ENCODE measurements at places on chromosomes 6 and 20.
A peak's percentile ranks its signal among the peaks of the same experiment; 100 is the strongest.

DNA sequence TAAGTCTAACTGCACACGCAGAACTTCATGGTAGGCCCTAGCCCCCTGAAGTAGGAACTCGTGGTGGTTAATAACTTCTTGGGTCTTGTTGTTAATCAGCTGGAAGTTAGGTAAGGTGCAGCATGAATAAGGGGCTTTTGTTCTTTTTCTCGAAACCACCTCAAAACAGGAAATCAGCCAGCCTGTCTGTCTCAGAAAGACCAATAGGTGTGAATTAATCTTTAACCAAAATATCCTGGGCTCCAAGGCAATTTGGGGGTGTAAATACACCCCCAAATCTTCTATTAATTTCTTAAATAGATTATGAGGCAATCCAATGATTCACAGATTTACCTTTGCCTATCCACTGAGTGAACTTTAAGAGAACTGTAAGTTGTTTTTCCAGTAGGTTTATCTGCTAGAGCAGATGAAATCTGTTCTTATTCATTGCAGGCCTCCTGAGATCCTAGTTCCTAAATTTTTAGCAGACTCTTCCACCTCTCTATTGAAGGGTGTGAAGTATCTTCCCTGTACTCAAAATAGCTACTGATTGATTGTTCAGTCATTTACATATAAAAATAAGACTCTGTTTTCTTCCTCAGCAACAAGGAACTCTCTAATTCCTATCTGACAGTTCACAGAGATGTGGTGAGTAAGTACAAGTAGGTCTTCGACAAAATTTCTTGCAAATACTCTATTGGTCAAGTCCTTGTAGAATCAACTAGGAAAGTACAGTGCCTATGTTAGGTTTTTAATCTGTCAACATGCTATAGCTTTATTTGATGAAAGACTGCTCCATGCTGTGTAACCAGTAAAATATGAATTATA is 427.1 kb upstream of the NOX3 start:
- peak; percentile 28 for DNase-seq

DNA sequence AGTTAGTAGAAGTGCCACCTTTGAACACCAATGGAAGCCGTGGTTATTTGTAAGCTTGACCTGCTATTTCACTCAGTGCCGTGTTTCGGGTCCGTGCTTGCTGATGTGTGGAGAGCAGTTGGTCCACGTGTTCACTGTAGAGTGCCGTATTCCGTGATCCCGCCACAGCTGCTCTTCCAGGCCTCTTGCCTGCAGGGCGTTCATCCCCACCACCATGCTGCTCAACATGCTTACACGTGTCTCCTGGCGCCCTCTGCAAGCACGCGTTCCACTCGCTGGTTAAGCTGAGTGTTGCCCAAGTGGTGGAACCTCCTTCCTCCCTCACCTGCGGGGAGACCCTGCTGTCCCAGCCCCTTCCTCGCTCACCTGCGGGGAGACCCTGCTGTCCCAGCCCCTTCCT is 28.0 kb upstream of the DACT2 start:
- DNase-seq = no peak

- no peak for DNase-seq
These were observed 17.1 kb downstream of the TPBG start for GRCh38 chr6:82380566-82381185.

- no peak for DNase-seq
These were observed 4.2 kb downstream of the MAPRE1 start for GRCh38 chr20:32823737-32824588.

DNA sequence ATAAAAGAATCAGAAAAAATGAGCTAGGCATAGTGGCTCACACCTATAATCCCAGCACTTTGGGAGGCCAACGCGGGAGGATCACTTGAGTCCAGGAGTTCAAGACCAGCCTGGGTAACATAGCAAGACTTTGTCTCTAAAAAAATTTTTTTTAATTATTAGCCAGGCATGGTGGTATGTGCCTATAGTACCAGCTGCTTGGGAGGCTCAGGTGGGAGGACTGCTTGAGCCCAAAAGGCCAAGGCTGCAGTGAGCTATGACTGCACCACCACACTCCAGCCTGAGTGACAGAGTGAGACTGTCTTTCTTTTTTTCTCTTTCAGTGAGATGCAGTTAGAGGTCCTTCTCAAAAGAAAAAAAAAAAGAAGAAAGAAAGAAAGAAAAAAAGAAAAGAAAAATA is 8.5 kb upstream of the SNRPC start:
- no peak for DNase-seq

- DNase-seq = no peak
These were observed 147.2 kb upstream of the GGTLC1 start for GRCh38 chr20:24135781-24136180.

- no peak for DNase-seq
These were observed 171.6 kb upstream of the CITED2 start for GRCh38 chr6:139546106-139546472.

DNA sequence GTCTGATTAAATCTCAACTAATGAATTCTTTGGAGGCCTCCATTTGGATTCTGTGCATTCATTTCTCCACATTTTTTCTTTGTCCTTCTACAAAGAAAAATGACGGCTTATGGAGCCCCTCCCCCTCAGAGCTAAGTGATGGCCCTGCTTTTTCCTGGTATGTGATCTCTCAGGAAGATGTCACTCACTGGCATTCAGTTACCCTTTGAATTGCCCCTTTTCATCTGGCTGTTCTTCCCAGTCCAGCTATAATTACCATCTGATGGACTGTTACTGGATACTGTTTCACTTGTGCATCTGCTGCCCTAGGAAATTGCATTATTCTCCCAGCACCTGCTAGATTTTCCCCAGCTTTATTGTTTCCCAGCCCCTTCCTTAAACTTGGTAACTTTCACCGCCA is 151.9 kb downstream of the CFAP61 start:
- no peak for DNase-seq

GRCh38 chr6:84685983-84686584 is 78.3 kb downstream of the TBX18 start:
- no peak for DNase-seq

- DNase-seq = no peak
These were observed 766 bp upstream of the TBC1D22B start for GRCh38 chr6:37256692-37257319.

DNA sequence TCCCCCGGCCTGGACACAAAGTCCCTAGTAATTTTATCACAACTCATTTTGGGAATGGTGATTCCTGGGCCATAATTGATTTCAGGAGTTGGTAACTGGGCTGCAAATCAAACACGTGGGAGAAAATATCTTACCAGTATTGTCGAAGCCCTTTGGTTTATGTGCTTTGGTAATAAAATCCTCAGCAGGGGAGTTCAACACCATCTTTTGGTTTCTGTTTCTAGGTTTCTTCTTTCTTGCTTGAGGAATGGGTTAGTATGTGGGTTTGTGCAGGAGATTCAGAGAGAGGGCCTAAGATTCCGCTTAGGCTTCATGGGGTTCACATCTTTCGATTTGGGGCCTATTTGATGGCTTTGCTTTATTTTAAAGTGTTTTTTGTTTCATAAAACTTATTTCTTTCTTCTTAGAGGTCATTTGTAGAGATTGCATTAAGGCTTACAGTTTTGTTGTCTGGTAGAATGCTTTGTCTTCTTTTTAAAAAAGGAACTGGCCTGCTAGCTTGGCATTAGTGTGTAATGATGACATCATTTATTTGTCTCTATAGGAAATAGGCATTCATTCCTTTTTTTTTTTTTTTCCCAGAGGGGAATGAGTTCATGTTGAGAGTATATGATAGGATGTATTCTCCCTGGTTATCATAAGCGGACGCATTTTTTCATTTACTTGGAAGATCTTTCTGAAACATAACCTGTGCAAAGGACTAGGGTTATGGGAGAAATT is 45.8 kb downstream of the CYP24A1 start:
- no peak for DNase-seq

GRCh38 chr6:35311390-35312075 is 13.9 kb downstream of the DEF6 start:
- DNase-seq = no peak

DNA sequence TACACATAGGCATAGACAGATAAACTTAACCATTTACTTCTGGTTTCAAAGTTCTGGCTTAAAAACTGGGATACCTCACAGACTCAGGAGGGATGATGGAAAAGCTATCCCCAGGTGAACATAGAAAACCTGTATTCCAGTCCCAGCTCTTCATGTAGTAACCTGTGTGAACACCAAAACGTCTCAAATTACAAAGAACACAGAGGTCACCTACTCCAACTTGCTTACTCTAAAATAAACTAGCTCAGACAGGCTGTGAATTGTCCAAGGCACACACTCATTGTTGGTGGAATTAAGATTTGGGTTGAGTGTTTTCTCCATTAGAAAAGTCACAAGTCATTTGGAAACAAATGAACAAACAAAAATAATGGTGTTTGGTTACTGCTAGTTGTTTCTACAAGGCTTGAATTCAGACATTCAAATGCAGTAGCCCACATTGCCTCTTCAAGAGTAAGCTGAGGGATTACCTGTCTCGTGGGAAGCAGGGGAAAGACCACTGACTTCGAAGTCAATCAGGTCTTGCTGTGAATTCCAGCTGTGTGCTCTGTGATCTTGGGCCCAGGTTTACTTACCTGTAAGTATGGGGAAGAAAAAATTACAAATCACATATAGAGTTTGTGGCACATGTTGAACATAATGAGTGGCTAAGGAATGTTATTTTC is 48.2 kb upstream of the LRRC1 start:
- DNase-seq = no peak

DNA sequence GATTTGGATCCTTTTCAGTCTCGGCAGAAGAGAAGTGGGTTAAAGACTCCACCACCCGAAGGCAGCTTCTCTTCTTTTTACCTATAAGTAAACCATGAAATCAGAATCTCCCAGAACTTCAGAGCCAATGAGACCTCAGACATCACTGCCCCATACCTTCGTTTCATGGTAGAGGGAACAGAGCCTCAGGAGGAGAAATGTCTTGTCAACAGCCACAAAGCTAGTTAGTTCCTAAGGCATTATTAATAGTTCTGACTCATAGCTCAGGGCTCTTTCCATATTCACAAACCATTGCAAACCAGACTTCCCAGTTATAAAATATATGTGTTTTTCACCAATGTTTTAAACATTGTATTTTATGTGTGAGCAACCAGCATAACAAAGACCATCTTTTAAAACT is 118.7 kb upstream of the RIPOR2 start:
- peak; percentile 82 for DNase-seq

- DNase-seq = no peak
These were observed 117.6 kb upstream of the TMEM181 start for GRCh38 chr6:158442306-158442705.

GRCh38 chr20:34165018-34165619 is 53.1 kb upstream of the EIF2S2 start:
- DNase-seq = no peak

- DNase-seq = peak; percentile 63
These were observed 88.3 kb downstream of the SH3BGRL2 start for GRCh38 chr6:79719248-79719960.

GRCh38 chr20:57699395-57699794 is 10.4 kb downstream of the PMEPA1 start:
- no peak for DNase-seq

DNA sequence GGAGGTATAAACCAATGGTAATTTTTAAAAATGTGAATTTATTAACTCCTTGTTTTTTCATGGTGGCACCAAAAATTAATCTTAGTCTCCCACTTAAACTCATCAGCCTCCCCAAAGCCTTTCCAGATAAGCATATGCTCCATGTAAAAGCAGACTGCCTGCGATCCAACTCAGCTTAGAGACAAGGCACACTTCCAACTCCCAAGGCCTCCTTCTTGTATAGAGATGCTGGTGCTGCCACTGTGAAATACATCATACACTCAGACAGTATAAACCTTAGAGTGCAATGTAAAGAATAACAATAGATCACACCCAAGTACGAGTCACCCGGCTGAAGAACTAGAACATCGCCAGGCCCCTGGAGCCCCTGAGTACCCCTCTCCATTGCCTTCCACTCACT is 2.0 kb downstream of the ANKRD6 start:
- no peak for DNase-seq

DNA sequence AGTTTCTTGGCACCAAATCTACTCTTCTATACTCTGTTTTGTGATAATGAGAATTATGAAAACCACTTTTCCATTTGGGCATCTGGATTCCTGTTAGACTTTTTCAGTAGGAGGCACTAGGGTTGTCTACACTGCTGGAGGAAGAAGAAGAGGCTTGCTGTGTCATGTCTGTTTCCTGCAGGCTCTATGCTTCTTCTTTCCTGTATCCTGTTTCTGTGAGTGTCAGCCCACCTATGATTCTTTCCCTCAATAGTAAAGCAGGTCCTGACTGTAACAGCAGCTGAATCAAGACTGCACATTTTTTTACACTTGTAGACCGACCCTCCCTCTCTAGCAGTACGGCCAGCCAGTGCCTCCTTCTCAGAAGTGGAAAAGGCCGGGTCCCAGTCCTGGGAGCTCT is 603.9 kb downstream of the HDGFL1 start:
- no peak for DNase-seq

- DNase-seq = no peak
These were observed 5.5 kb upstream of the TFAP2D start for GRCh38 chr6:50707652-50708300.

DNA sequence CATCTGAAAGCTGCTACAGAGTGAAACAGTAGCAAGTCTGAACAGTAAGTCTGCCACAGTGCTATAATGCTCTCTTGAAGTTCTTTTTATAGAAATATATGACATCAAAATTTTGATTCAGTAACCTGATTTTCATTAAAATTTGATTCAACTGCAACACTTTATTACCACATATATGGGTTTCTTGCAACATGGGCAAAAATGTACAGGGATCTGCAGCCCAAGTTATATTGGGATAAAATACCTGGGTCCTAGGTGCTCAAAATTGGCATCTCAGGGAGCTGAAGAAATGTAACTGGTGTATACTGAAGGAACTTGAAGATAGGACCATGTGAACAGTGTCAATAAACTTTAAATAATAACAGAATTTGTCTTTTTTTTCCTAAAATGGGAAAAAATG is 10.8 kb downstream of the ROMO1 start:
- DNase-seq = no peak

DNA sequence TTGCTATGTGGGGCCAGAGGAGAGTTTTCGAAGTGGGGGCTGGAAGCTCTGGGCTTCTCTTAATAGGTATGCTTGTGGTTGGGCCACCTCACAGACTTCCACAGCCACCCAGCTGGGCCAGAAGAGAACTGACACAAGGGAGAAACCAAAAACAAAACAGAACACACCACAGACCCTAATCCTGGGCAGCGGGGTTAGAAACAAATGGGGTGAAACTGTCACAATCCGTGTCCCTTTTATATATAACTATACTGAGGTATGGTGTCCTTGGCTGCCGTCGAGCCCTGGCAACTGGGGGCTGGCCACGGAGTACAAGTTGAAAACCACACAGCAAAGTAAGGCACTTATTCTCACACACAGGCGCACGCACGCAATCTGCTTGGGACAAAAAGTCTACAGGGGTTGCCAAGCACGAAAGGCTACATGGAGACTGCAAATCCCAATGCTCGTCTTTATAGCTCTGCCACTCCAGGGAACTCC is 78.3 kb downstream of the TRAM2 start:
- no peak for DNase-seq

All from astrocyte of the spinal cord (primary cell).